ENCODE measurements at places on chromosomes 12 and 14. TPM values are rescaled to one million over a fixed set of nuclear protein-coding genes. Genes with fewer than 3 reads are reported as not detected.

DNA sequence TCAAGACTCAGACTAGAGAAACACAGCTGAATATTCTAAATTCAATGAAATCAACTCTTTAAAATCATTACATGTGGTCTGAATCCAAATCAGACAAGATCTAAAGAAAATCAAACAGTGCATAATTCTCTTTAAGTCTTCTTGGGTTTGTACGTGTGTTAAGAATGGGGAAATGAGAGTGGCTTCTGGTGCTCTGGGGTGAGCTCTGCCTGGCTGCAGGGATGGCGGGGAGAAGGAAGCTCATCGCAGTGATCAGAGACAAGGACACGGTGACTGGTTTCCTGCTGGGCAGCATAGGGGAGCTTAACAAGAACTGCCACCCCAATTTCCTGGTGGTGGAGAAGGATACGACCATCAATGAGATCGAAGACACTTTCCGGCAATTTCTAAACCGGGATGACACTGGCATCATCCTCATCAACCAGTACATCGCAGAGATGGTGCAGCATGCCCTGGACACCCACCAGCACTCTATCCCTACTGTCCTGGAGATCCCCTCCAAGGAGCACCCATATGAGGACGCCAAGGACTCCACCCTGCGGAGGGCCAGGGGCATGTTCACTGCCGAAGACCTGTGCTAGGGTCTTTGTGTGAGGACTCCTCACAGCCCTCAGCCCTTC lies 20.9 kb downstream of the SENP1 start:
- no peak for DNase-seq

The JDP2 gene
- total RNA-seq, result 29.3 TPM

DNA sequence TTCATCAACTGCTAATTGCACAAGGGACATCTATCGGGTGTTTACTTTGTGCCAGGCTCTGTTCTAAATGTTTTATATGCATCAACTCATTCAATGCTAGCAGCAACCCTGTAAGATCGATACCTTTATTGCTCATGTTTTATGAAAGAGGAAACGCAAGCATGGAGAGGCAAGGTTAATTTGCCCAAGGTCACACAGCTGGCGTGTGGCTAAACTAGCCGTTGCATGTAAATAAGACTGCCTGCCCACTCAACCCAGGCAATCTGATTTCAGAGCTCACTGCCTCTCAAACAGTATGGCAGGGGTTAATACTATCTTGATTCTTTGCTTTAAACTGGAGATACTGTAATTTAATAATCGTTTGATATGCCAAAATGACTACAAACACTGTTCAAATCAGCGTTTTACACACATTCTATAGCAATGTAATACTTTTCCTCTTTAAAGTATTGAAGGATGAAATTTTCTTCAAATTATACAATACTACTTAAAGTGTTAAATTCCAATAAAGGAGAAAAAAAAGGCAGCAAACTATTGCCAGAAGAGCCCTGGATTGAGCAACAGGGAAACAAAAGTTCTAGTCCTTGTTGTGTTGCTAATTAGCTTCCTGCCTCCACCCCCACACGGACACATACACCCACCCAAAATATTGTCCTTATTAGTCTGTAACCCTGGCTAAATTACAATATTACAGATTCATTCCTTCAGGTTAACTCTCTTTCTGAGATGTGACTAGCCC lies 39.1 kb upstream of the DHRS7 start:
- DNase-seq, result no peak

DNA sequence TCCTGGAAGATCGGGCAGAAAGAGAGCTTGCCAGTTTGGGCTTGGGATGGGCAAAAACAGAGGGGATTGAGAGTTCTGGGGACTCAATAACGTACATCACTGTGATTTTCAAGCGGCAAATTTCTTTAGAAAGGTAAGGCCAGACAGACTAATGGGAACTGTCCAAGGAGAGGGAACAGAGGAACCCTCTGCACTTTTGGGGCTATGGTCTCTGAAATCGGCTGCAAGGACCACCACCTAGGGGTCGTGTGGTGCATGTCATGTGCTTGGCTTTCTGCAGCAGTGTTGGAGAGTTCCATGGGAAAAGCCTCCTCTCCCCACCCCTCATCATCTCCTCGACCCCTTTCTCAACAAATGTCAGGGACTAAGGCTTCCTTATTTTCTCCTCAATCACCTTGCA lies 79.6 kb downstream of the PPM1A start:
- DNase-seq, result no peak

DNA sequence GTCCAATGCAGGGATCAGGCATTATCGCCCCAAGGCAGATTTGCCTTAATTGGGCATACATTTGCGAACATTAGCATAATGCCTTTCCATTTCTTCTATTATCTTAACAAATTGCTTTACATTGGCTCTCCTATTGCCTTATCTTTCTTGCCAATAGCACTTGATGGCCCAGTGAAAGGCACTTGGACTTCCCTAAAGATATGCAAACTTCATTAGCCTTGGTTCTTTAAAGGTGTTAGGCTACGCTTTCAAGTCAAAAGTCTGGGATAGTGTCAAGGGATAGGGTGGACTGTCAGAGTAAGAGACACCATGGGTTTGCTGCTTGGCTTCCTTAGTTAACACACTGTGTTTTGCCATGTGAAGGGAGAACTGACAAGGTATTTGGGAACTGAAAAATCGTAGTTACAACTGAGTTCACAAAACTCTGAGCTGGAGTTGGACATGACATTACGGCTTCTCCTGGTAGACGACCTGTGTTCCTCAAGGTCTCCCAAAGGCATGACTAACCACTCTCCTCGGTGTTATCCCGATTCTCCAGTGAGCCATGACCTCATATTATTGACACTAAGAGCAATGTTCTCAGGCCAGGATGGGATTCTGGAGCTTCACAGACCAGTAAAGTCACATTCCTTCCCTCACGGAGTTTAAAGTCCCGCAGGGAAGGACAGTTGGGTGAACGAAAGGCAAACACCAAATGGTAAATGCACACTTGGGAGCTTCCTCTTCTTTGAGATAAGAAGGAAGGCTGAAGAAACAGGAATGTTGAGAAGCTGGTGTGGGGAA lies 65.2 kb downstream of the TBC1D30 start:
- no peak for DNase-seq

- DNase-seq, result peak; percentile 57
Measured at GRCh38 chr12:26092346-26093105, 32.3 kb downstream of the BHLHE41 start.

The ULK1 gene
- total RNA-seq, result 1.8 TPM

DNA sequence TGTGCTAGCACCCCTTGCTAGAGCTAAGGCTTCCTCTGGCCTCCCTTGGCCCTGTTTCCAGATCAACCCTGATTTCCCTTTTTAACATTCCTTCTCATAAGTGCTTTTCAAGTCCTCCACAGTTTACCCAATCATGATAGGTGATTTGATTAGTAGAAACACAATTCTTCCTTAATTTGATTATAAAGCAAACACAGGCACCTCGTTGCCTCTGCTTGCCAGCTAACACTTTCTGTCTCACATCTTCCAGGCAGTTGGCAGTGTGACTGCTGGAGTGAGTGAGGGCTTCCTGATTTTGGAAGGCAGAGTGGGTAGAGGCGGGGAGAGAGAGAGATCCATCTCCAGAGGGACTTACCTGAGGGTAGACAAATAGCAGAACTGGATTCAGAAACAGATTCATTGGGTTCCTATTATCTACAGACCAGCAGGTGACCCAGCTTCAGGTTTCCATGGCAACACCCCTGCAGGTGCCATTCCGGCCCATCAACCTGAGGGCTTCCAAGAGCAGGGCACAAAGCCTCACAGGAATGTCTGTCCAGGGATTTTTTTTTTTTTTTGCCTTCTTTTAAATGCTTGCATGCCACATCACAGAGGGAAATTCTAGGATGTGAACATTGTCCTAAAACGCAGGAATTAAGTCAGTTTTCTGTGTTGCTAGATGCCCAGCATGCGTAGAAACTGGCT lies 77.7 kb downstream of the PLXNC1 start:
- no peak for DNase-seq

DNA sequence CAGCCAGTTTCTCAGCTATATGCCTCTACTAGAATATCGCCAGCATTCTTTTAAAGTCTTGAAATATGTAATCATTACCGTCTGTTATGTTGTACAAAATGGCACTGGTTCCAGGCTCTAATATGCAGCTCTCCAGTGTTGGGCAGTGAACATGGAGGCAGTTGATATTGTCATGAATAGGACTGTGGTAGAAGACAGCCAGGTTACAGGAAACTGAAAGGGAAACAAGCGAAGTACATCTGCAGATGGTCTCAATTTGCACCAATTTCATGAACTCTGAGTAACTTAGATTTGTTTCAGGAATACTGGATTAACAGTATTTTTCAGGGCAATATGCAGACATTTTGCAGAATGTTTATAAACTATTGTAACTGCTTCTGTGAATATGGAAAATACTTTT lies 13.4 kb upstream of the KLHL42 start:
- no peak for DNase-seq

The PTPN6 gene
- total RNA-seq, result 0.05 TPM

GRCh38 chr14:72808564-72808963 lies 85.3 kb downstream of the DPF3 start:
- DNase-seq, result no peak

DNA sequence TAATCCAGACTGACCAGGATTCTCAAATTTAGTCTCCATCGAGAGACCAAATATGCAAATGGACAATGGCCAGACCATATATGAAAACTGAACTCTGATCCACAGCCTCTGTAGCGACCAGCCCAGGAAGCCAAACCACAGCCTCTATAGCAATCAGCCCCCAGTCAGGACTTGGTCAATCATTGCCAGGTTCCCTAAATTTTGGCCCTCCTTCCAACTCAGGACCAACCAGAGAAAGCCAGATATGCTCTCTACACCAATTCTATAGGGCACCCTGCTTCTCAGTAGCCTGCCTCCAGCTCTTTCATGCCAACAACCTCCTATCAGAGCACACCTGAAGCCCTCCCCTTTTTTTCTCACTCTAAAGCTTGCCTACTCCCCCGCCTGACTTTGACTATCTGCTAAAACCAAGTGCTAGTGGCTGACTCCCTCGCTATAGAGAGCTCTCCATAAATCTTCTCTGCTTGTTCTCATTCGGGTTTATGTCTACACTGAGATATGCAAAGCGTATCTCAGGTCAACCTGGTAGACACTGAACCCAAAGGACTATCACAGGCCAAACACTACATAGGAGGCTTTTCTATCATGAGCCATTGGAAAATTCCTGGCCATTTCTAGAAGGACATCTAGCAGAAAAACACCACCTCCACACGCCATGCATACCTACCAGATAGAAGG lies 110.5 kb upstream of the FUT8 start:
- DNase-seq, result no peak

The C12orf75 gene
- total RNA-seq, result 128 TPM

The PLEKHH1 gene
- total RNA-seq, result 4.3 TPM

The NFYB gene
- total RNA-seq, result 17.2 TPM

The COX8C gene
- total RNA-seq, result not detected

The DEPDC4 gene
- 2.4 TPM for total RNA-seq

The LMO3 gene
- total RNA-seq, result not detected

DNA sequence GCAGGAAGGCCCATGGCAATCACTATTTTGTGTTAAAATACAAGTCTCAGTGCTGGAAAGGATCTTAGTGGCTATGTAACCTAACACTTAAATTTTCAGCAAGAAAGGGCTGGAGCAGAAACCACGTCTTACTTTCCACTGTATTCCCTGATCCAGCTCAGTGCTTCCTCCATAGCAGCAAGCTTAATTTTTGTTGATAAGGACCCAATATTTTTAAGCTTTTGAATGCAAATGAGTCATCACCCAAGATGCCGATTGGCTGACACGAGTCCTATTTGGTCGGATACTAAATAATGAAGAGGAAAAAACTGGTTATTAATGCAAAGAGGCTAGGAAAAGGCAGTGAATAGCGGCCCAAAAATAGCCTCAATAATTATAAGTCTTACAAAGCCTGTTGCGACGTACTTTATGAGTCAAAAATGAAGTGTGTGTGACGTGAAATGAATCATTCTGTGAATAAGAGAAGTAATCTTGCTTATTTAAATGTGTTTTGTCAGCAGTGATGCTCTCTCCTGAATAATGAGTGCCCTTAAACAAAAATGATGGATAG lies 46.9 kb upstream of the IGF1 start:
- peak; percentile 23 for DNase-seq

- DNase-seq, result peak; percentile 64
Measured at GRCh38 chr12:123062681-123063486, 82.4 kb downstream of the ARL6IP4 start.

DNA sequence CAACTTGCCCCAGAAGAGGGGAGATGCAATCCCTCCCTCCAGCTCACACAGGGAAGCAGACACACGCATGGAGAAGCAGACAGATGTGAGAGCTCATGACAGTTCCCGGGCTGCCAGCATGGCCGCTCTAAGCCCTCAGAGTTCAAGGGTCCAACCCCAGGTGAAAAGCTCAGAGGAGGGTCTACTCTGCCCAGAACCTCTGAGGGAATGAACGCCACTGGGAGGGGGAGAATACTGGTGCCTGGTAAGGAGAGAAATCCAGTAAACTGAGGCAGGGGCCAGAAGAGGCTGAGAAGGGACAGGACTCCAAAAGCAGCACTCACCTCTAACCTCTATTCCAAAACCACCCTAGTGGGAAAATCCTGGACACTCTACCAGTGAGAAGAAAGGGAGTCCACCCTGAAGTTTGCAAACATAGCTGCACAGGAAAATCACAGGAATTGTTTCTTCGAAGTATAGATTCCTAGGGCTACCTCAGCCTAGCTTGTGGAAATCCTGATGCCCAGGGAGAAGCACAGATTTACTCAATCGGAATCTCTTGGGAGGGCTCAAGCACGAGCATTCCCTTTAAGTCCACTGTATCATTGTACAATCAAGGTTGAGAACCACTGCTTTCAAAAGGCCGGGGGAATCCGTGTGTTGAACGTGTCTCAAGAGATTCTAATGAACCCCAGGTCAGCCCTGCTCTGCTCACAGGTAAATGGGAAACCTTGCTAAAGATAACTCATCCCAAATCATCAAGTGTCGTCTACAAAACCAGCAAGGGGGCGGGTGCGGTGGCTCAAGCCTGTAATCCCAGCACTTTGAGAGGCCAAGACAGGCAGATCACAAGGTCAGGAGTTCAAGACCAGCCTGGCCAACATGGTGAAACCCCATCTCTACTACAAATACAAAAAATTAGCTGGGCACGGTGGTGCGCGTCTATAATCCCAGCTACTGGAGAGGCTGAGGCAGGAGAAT lies 34.3 kb upstream of the PLEKHG6 start:
- DNase-seq, result no peak

The KERA gene
- not detected for total RNA-seq

DNA sequence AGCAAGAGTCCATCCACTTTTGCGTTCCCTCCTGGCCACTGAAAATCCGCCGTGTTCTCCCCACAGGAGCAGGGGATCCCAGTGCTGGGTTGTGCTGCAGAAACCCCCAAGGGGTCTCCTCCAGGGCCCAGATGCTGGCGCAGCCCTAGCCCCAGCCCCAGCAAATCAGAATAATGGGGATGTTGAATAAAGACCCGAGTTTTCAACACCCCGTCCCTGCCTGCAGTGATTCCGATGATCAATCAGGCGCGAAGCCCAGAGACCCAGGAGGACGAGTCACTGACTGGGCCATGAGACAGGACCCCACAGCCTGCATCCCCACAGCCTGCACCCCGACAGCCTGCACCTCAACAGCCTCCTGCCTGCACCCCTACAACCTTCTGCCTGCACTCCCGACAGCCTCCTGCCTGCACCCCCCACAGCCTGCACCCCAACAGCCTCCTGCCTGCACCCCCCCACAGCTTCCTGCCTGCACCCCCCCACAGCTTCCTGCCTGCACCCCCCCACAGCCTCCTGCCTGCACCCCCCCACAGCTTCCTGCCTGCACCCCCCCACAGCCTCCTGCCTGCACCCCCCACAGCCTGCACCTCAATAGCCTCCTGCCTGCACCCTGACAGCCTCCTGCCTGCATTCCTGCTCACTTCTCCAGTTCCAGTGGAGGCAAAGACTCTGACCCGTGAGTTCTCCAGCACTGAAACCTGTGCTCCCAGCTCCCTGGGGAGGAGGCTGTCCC lies 37.2 kb downstream of the TNFAIP2 start:
- no peak for DNase-seq
